Activated CD4-positive, alpha-beta T cell treated with anti-CD3 and anti-CD28 coated beads, Interleukin-2, amount 50 U/mL, for 48 hours (primary cell): ENCODE measurements at places on chromosomes 11 and 22.

- no peak for DNase-seq
Measured at GRCh38 chr11:72144807-72145565, 9.5 kb downstream of the FOLR3 start.

- no peak for DNase-seq
Measured at GRCh38 chr11:61724437-61724836, 28.0 kb upstream of the MYRF start.

GRCh38 chr11:95301474-95301873, 70.5 kb upstream of the SESN3 start:
- DNase-seq = no peak

GRCh38 chr11:28835790-28836189, 727.6 kb downstream of the METTL15 start:
- no peak for DNase-seq

GRCh38 chr11:78325274-78325781, 92.3 kb downstream of the GAB2 start:
- DNase-seq = no peak

GRCh38 chr11:133901999-133902398, 54.8 kb downstream of the IGSF9B start:
- DNase-seq = no peak

GRCh38 chr11:33040033-33040861, 875 bp downstream of the TCP11L1 start:
- peak; percentile 48 for DNase-seq

- no peak for DNase-seq
Measured at GRCh38 chr11:68194675-68195294, 18.3 kb downstream of the KMT5B start.

DNA sequence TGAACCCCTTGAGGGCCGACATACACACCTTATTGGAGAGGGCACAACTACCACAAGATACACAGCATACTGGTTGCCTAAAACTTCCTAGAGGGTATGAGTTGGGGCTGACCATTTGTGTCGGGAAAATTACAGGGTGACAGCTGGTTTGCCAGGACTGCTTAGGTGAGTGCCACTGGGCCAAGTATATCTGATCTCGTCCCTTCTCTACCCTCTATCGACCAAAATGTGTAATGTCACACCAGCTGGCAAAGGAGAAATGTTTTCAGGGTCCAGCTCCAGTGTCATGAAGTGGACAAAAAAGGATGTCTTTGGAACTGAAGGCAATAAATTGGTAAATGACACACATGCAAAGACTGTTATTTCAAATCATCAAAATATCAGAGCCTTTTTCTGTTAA, 126.1 kb downstream of the PGR start:
- DNase-seq = no peak

- DNase-seq = no peak
Measured at GRCh38 chr22:23518376-23519187, 61.5 kb downstream of the IGLL1 start.

- no peak for DNase-seq
Measured at GRCh38 chr11:132848336-132848735, 684.0 kb downstream of the OPCML start.

GRCh38 chr11:35515224-35515623, 10.2 kb downstream of the PAMR1 start:
- DNase-seq = no peak

DNA sequence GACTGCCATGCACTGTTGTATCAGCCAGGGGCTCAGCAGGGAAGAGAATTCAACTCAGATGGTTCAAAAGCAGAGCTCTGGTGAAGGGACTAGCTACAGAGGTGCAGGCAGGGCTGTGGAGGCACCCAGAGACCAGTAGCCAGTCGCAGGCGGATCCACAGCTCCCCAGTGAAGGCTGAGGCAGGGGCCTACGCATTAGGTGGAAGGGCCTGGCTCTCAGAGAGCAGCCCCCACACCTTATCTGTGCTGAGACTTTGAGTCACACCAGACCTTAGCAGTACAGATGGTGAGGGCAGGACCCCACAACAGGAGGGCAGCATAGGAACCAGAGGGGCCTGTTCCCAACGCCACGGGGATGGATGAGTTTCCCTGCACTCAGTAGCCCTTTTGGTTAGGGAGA, 189.6 kb downstream of the DSCAML1 start:
- no peak for DNase-seq

- DNase-seq = no peak
Measured at GRCh38 chr11:1978720-1979473, 18.7 kb downstream of the H19 start.

DNA sequence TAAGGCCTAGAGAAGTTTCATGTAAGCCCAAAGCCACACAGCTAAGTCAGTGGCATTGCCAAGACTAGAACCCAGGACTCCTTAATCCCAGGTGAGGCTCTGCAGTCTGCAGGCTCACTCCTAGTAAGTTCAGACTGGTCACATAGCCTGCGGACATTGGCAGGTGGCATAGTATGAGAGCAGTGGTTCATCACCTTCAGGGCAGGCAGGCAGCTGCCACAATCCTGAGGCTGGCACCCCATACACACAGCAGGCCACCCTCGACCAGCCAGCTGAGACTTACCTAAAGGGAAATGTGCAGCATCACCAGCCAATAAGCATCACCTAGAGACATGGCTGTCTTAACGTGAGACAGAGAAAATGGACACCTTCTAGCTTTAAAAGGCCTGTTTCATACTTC, 231.6 kb upstream of the UBASH3B start:
- no peak for DNase-seq

- DNase-seq = no peak
Measured at GRCh38 chr11:112792070-112792469, 169.2 kb upstream of the NCAM1 start.

- DNase-seq = no peak
Measured at GRCh38 chr11:82080160-82080559, 653.5 kb downstream of the FAM181B start.

DNA sequence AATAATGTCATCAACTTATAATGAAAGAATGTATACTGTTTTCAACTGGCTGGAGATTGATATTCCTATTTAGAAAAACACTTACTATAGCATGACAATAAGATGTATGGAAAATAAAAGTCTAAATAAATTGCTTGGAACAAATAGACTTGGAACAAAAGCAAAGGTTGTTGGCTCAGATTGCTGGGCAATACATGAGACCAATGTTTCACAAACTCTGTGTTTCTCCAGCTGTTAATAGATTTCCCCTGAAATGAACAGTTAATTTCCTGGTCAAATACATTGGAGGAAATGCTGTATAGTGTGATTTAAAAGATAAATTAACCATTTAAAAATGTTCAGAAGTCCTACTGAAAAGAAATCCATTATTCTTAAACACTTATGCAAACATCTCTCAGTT, 40.1 kb upstream of the CTSC start:
- DNase-seq = no peak

DNA sequence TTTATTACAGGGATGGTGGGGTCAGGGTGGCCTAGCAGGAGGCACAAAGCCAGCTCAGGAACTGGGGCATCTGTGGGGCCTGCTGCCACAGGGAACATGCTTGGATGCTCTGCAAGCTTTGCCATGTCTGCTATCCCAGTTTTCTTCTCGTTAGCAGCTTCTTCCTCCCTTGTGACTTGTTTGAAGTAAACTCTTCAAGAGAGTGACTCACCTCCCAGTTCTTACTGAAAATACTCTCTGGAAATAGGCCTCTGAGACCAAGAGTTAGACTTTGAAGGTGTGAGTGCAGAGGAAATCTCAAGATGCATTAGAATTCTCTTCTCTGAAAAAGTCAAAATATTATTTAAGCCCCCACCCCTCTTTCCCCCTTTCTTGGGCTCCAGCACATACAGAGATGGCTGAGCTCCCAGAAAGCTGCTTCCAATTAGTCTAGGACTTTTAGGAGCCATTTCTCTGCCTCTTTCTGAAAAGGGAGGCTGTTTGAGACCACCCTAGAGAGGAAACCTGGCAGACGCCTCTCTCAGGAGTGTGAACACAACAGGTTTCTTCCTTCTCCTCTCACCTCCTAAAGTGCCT, 15.1 kb downstream of the CWC15 start:
- no peak for DNase-seq

GRCh38 chr11:67648140-67648795, 2.3 kb downstream of the ACY3 start:
- DNase-seq = peak; percentile 48

GRCh38 chr22:29270475-29271271, 2.6 kb downstream of the EWSR1 start:
- DNase-seq = no peak

GRCh38 chr11:125418396-125418795, 77.7 kb downstream of the FEZ1 start:
- DNase-seq = no peak

DNA sequence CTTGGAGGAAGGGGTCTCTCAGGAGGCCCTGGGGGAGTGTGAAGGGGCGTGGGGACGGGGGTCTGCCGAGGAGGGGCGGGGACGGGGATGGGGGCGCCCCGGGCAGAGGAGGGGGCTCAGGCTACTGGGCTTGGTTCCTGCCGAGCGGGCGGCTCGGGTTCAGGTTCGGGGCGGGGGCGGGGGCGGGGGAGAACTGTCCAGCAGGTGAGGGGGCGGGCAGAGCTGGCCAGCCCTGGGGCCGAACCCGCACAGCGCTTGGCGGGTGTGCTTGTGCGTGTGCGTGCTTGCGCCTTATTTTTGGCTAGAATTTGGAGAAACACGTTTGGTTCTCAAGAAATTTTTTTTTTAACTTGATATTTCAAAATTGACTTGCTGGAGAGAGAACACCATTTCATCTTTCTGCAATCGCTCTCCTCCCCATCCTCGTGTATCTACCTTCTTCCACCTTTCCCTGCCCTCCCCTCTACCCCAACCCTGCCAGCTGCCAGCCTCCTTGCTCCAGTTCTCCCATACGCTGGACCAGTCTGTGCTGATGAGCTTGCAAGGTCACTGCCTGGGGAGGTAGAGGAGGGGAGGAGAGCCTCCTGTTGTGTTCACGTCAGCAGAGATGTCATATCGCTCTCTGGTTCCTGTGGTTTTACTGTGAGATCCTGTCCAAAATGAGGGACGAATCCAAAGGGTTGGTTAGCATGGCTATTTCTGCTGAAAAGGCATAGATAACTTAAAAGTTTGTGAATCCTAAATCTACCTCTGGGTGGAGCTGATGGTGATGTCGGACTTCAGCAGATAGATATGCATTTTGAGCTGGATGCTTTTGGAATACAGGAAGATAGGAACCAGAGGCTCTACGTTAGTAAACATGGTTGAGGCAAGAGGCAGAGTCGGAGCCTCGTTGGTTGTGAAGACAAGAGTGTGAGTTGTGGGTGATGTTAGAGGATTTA, 668 bp downstream of the MADD start:
- DNase-seq = peak; percentile 35

GRCh38 chr11:115522302-115522701, 18.1 kb upstream of the CADM1 start:
- no peak for DNase-seq

- no peak for DNase-seq
Measured at GRCh38 chr22:38080474-38080849, 3.5 kb downstream of the SLC16A8 start.

- DNase-seq = no peak
Measured at GRCh38 chr11:123616505-123617198, 37.8 kb downstream of the SCN3B start.

DNA sequence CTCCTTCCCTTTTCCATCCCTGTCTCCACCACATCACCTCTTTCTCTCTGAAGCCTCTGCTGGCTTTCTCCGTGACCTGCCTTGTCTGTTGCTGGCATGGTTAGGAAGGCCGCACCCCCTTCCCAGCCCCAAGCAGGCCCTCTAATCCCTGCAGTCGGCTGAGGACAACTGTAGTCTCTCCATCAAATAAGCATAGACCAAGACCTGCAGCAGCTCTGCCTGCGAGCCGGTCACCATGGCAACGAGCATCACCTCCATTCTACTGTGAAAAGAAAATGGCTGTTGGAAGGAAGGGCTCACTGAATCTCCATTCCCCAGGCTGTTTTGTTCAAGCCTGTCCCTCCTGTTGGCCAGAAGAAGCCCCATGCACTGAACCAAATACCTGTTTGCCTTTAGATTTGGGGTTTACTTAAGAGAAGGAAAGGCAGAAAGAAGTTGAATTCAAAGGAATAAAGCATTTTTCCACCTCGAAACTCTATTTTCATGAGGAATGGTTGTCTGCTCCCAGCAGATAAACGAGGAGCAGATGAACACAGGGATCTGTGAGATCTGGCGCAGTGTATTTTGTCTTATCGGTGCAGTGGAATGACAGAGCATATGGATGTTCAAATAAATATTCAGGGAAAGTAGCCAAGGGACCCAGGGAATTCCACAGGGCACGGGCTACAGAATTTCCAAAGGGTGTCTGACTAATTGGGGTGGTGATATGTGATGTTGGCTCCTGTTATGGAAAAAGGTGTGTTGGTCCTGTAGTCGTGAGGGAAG, 113.1 kb upstream of the TTC12 start:
- DNase-seq = no peak

GRCh38 chr22:46031965-46032851, 55.2 kb upstream of the WNT7B start:
- no peak for DNase-seq

DNA sequence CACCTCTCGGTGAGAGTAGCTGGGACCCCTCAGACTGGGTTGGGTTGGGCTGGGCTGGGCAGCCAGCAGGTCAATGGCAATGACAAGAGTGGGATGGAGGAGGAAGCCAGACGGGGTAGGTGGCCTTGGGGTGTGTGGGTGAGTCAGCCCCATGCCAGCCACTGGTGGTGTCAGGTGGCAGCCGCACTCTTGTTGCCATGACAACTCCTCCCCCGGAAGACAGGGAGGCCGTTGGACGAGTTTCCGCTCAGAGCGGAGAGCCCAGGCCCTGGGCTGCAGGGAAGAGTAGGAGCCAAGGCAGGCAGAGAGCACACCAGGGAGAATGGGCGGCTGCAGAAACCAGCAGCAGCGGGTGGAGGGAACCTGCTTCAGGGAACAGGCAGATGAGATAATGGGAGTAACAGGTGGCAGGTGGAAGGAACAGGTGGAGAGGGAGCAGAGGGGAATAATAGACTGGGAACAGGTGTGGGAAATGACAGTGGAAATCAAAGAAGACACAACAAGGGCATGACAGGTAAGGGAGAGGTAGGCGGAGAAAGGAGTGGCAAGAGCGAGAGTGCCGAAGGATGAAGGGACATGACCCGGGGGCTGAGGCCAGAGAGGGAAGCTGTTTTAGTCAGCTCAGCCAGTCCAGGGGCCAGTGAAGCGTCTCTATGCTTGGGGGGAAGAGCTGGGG, 8.7 kb downstream of the SPTBN2 start:
- peak; percentile 57 for DNase-seq

- DNase-seq = no peak
Measured at GRCh38 chr11:2462543-2462985, 17.8 kb downstream of the KCNQ1 start.

GRCh38 chr22:37218771-37219411, 6.6 kb upstream of the SSTR3 start:
- DNase-seq = peak; percentile 70

- no peak for DNase-seq
Measured at GRCh38 chr11:83219095-83219494, 25.6 kb downstream of the ANKRD42 start.

DNA sequence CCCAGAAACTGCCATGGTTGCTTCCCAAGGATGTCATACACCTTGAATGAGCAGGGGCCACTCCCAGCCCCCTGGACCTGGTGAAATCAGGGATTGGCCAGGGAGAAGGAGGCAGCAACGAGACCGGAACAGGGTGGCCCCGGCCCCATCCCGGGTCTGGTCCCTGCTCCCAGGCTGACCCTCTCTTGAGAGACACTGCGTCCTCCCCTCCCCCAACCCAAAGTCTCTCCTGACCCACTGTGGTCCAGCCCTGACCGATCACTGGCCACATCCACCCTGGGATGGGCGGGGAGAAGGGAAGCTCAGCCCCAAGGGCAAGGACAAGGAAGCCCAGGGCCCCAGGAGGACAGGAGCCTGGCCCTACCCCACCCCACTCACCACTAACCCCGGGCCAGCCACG, 12.4 kb downstream of the CYTH4 start:
- no peak for DNase-seq
